Mucosa of descending colon (tissue), 3 donors: ENCODE measurements at places on chromosomes 1 and 21. TPM values are rescaled to one million over a fixed set of nuclear protein-coding genes. Genes with fewer than 3 reads are reported as not detected.

DNA sequence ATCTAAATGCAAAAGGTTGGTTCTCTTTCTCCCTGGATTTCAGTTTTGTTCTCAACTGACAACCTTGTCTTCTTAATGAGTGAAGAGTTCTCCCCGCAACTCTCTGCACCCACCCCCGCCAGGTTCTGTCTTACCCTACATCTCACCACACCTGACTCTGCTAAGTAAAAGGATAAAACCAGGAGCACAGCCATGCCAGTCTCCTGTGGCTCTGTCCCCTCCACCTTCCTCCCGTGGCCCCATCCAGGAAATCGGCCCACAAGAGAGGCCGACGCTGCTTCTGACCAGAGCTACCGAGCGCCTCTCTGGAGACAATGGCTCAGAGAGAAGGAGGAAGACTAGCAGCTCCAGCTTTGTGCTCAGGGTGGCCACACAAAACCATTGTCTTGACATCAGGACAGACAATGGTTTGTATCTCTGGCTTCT is 72.2 kb downstream of the PLEKHA6 start:
- no peak for DNase-seq

DNA sequence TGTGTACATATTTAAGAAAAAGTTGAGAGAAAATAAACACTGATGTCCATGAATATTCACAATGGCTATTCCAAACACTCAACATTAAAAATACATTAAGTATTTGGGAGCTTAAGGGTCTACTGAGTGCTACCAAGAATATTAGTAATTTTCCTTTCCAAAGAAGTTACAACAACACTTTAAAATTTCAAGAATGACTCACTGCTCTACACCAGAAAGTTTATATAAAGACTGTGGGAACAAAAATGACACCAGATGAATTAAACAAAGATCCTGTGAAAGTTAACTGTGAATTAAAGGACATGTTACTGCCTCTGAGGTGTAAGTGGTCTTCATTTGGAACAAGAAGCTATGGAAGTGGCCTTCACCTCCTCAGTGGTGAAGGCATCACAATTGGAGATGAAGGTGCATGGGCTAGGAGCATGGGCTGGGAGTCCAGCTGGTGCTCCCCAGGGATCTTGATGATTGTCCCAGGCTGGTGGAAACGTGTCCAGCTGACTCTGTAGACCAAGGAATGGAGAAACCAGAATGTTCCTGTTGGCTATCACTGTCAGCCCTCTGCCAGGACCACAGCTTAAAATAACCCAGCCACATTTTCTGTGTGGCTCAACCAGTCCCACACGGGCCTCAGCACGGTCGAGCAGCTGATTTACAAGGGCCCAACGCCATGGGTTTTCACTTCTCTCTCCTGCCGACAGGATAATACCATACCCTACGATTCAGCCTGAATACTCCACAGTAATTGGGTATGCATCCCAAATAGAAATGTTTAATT is 28.8 kb downstream of the TAF5L start:
- DNase-seq = no peak

DNA sequence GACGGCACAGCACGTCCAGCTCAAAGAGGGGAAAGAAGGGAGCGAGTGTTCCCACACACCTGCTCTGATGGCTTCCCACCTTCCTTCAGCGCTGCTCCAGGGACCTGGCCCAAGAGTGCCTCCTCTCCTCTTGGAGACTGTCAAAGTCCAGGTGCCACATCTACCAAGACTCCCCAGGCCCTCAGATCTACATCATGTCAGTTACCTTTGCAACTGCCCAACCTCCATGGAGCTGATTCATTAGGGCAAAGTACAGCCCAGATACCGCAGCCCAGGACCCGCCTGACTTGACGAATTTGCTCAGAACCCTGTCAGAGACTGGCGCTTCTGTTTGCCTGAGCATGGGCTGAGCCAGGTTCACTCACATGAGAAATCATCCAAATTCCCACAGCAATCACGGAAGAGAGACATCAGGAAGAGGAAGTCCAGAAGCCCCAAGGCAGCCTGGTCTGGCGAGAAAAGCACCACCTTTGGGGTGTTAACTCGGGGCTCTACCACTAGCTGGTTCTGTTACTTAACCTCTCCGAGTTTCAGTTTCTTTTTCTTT is at the start of gene SEC16B:
TSS of gene SEC16B (minus strand) at position 234 of the 547 bp plus-strand sequence. CDS start 2,077 bp downstream, outside the sequence.
- no peak for DNase-seq

GRCh38 chr1:93700532-93701469 is 19.2 kb upstream of the BCAR3 start:
- no peak for DNase-seq

GRCh38 chr1:237062976-237063375 is 21.0 kb downstream of the RYR2 start:
- no peak for DNase-seq

DNA sequence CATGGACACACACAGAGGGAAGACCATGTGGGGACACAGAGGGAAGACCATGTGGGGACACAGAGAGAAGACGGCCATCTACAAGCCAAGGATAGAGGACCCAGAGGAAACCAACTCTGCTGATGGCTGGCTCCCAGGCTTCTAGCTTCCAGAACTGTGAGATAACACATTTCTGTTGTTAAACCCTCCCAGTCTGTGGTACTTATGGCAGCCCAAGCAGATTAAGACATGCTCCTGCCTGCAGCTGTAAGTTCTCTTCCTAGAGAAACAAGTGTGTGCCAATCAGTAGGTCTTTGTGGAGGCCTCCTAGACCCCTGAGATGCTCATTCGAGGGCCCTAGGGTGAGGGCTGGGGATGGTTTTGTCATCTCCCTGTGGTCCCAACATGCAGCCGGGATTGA is 2.7 kb downstream of the AGT start:
- DNase-seq = no peak

DNA sequence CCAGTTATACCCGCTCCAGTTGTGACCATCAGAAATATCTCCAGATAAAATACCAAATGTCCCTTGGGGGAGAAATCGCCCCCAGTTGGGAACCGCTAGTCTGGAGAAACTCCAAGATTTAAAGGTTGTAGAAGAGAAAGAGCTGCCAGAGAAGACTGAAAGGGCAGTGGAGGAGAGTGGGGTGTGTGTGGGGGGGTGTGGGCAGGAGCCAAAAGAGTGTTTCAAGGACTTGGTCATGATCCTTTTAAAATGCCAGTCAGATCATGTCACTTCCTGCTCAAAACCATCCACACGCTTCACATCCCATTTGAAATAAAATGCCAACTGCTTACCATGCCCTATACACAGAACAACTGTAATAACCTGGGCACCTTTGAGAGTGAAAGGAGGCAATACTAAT is 3.4 kb upstream of the HEYL start:
- DNase-seq = no peak

- DNase-seq = no peak
Measured at GRCh38 chr21:34698270-34699015, 29.6 kb downstream of the CLIC6 start.

GRCh38 chr1:114108751-114109255 is 44.9 kb downstream of the SYT6 start:
- no peak for DNase-seq

GRCh38 chr1:29136391-29136915 is 12.8 kb upstream of the TMEM200B start:
- no peak for DNase-seq

GRCh38 chr21:41962425-41962966 is 8.7 kb upstream of the C2CD2 start:
- no peak for DNase-seq

DNA sequence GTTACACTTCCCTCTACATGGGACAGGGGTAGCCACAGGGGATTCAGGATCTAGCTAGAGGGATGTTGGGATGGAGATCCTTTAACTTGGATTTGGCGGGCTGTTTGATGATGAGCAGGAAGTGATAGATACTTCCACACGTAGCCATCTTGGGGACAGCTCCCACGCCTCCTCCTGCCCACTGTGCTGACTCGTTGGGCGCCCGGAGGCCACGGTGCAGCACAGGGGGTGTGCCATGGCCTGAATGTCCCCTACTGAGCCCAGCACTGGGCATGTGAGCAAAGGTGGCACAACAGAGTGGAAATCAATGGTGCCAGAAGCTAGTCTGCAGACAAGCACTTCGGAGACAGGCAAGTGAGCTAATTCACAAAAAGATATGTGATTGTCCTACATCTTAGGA is 31.6 kb upstream of the CCSAP start:
- no peak for DNase-seq

GRCh38 chr1:240765732-240766363 is 153.9 kb upstream of the GREM2 start:
- DNase-seq = no peak

DNA sequence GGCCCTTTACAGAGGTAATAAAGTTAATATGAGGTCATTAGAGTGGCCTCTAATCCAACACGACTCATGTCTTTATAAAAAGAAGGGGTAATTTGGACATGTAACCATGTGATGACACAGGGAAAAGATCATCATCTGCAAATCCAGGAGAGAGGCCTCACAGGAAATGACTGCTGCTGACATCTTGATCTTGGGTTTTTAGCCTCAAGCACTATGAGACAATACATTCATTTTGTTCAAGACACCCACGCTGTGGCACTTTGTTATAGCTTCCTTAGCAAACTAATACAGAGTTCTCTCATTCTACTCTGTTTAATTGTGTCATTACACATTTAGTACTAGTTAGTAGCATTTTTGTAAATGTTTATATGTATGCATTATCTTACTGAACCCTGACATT is 64.0 kb upstream of the RUNX1 start:
- DNase-seq = no peak

DNA sequence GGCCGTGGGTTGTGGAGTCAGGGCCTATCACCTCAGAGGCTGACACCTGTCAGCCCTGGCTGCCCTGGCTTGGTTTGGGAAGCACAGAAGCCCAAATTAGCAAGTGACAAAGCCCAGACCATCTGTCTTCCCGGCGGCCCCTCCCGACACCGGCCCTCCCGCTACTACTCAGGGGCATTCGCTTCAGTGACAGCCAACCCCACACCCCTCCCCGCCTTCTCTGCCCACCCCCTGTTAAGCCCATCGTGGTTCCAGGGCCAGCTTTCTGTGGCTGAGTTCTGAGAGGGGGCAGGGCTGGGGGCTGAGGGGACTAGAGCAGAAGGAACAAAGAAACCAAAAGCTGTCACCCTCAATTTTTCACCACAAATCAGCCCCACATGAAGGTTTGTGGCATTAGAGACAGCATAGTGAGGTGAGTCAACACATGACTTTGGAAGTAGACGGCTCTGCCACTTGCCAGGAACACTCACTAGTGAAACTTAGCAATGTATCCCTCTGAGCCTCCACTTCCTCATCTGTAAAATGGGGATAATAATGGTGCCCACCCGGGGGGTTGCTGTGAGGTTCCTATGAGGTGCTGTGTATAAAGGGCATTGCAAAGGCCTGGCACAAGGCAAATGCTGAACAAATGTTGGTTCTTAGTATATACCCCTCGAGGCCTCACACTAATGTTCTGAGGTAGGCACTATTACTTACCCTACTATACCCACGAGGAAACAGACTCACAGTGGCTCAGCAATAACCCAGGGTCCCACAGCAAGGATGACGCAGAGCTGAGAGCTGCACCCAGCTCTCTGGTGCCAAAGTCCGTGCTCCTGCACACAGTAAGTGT is 5.2 kb upstream of the TNNI1 start:
- no peak for DNase-seq

- DNase-seq = no peak
Measured at GRCh38 chr21:44735821-44736220, 24.4 kb upstream of the TSPEAR start.

DNA sequence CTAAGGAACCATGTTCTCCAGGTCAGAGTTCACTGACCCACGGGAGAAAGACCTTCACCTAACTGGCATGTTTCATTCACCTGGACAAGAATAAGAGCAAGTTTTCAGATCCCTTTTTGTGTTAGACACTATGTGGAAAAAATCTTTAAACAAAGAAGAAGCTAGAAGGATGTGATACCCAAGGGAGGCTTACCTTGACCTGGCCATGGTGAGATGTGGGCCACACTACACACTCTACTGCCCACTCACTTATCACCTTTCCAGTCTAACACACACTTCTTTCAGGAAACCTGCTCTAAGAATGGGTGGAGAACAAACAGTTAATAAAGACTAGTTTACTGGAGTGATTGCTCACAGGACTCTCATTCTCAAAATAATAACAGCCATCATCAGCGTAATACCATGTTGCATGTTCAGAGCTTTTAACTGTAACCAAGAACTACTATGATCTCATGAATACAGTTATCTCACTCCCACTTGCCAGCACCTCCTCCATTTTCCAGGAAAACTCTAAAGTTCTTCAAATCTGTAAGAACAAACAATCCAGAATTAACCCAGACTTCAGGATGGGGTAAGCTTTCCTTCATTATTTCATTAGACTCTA is 1.4 kb downstream of the RGS8 start:
- DNase-seq = no peak

DNA sequence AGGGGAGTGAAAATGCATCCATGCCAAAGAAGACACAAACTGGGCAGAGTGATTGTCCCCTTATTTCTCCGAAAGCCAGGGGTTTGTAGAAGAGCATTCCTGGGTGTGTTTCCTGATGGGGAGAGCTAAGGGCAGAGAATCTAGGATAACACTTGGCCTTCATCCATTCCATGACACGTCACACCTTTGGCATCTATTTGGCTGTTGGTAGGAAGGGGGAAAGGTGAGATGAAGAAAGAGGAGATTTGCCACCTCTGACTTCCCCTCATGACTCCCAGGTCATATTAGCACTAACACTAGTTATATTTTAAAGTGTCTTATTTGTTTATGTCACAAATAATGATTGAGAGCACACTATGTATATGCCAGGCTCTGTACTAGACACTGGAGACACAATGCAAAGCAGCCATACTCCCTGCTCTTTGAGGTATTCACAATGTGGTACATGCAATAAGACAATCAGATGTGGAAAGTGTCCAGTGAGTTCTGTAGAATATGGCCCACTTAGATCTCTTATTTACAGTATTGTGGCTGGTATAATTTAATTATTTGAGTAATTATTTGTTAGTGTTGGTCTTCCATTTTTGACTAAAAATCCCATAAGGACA is 54.5 kb upstream of the GADD45A start:
- DNase-seq = no peak

DNA sequence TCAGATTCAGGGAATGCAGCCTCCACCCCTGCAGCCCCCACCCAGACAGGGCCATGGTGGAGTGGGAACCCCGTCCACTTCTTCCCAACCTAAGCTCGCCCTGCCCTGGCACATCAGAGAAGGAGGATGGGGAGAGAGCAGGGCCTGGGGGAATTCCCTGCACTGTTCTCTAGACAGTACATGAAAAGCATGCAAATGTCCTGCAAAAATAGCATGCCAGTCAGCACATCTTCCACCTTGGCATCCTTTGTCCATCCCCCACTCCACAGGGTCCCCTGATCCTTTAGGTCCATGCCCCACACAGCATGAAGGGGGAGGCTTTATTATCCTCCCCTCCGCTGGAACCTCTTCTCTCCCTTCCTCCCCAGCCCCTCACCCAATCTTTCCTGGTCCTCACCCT is 35.0 kb upstream of the RD3 start:
- no peak for DNase-seq

SYT14 gene
- total RNA-seq = not detected

RNU1-3 gene
- total RNA-seq = 6,222 TPM

ZNF648 gene
- total RNA-seq = not detected

PSMA5 gene
- total RNA-seq = 71.0 TPM

ADAMTS5 gene
- 8.7 TPM for total RNA-seq

IGSF9 gene
- total RNA-seq = 70.8 TPM

SH2D1B gene
- 0.93 TPM for total RNA-seq

PLA2G2C gene
- total RNA-seq = not detected

EXO1 gene
- 2.0 TPM for total RNA-seq

ATP1B1 gene
- total RNA-seq = 342 TPM

CLDN17 gene
- total RNA-seq = not detected

MATN1 gene
- not detected for total RNA-seq

PCBP3 gene
- total RNA-seq = 18.4 TPM

PLEKHG5 gene
- 32.9 TPM for total RNA-seq
